Natural killer cell treated with Interleukin-12 subunit alpha and Interleukin-12 subunit beta and Interleukin-15 and Interleukin-18, amount 100 ng/mL, for 72 hours (primary cell): ENCODE measurements at places on chromosomes 2 and 18.

- DNase-seq, result no peak
These were observed 510.4 kb upstream of the CNTNAP5 start for GRCh38 chr2:123514613-123515207.

DNA sequence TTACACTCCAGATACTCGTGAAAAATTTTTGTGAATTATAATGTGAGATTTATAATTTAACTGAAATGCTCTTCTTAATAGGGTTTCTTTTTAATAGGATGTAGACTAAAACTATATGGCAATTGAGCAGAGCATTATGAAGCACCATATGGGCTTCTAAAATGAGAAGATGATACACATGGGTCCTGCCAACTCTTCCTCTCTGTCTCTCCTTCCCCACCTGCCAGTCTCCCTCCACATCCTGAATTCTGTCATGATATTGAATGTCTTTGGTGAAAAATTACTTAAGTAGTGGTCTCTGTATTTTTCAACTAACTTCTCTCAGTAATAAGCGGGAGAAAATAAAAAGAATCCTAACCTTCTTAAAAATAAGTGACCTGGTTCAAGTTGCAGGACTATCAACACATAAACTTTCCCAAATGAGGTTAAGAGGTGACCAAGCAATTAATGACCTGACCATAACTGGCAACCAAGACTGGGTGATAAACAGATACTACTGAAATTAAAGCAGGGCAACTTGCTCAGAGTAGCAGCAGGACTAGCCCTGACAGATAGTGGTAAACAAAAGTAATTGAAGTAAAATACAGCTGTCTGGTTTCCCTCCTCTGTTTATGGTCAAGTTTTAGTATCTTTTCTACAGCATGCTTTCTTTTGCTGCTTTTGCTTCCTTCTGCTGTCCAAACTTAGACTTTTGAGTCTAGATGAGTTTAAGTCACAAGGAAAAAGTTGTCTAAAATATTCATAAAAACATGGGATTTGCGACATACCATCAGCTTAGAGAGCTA is 117.1 kb upstream of the PDE1A start:
- no peak for DNase-seq

GRCh38 chr2:27209621-27210401 is 2.0 kb upstream of the ATRAID start:
- DNase-seq, result no peak

DNA sequence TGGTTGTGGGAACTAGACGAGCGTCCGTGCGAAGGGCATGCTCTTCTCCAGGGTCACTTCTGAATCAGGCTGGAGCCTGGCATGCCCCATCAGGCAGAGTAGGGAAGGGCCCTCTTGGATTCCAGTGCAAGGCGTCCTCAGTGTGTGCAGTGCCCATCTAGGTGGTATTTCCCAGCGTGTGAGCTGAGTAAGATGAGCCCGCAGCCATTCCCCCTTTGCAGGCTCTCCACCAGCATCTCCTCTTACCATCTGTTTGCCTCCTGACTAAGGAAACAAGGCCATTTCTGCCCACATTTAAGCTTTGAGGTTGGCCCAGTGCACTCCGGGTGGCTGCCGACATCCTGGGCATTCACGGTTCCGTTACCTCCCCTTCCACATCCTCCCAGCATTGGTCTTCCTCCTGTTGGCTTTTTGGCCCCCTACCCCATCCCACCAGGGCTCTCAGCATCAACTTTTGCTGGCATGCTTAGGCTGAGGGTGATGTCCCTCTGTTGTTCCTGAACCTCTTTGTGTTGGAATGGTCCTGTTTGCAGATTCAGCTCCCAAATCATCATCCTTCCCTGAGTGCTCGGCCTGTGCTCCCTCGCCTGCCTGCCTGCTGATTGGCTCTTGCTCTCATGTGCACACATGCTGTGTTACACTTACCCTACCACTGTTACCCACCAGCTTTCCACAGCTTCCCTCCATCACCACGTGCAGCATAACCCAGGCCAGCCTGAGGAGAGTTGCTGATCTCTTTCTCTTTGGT is 11.8 kb downstream of the CEP68 start:
- no peak for DNase-seq

GRCh38 chr2:189393440-189394111 is 47.7 kb upstream of the WDR75 start:
- no peak for DNase-seq

- no peak for DNase-seq
These were observed 14.4 kb downstream of the COPS9 start for GRCh38 chr2:240121675-240122074.

- no peak for DNase-seq
These were observed 234.9 kb downstream of the TFCP2L1 start for GRCh38 chr2:121049950-121050585.

- no peak for DNase-seq
These were observed 51.8 kb downstream of the LDLRAD4 start for GRCh38 chr18:13270279-13270855.

DNA sequence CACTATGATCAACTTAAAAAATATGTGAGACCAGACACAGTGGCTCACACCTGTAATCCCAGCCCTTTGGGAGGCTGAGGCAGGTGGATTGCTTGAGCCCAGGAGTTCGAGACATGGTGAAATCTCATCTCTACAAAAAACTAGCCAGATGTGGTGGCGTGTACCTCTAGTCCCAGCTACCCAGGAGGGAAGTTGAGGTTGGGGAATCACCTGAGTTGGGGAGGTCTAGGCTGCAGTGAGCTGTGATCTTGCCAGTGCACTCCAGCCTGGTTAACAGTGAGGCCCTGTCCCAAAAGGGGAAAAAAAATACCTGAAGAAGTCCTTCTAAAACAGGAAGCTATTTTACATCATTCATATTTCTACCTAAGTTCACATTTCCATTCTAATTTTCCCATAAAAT is 144.0 kb downstream of the EML6 start:
- no peak for DNase-seq

GRCh38 chr2:64491426-64491825 is 32.7 kb upstream of the AFTPH start:
- DNase-seq, result no peak

GRCh38 chr18:68054669-68055068 is 538.1 kb upstream of the DSEL start:
- DNase-seq, result no peak

- DNase-seq, result no peak
These were observed 128.5 kb upstream of the SP5 start for GRCh38 chr2:170586571-170587095.

GRCh38 chr18:37460604-37461003 is 105.0 kb downstream of the CELF4 start:
- DNase-seq, result no peak

- DNase-seq, result no peak
These were observed 336.4 kb downstream of the EIPR1 start for GRCh38 chr2:3041246-3041645.

DNA sequence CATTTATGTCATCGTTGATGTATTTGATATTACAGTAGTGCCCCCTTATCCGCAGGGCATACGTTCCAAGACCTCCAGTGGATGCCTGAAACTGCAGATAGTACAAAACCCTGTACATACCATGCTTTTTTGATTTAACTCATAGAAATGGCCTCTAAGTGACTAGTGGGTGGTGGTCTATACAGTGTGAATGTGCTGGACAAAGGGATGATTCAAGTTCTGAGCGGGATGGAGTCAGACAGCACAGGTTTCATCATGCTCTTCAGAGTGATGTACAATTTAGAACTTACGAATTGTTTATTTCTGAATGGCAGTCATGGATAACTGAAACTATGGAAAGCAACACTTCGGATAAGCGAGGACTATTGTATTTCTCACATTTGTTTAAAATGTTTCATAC is 473.1 kb upstream of the FANCL start:
- DNase-seq, result no peak

GRCh38 chr18:80191907-80192652 is 55.2 kb downstream of the PARD6G start:
- no peak for DNase-seq

DNA sequence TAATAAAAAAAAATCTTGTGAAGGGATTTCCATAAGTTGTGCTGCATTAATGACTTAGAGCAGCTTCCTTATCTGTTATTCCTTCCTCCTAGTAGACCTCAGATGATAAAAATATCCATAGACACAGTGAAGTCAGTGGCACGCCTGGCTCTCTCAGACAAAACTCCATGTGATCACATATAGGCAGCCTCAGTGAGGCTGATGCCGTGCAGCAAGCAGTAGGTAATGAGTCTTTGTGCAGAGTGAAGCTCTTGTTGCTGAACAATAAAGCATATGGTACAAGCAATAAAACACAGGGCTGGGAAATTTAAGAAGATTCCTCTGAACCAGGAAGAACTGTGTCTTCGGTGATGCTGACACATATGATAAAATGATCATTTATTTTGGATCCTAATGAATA is 102.7 kb downstream of the CSRNP3 start:
- no peak for DNase-seq

DNA sequence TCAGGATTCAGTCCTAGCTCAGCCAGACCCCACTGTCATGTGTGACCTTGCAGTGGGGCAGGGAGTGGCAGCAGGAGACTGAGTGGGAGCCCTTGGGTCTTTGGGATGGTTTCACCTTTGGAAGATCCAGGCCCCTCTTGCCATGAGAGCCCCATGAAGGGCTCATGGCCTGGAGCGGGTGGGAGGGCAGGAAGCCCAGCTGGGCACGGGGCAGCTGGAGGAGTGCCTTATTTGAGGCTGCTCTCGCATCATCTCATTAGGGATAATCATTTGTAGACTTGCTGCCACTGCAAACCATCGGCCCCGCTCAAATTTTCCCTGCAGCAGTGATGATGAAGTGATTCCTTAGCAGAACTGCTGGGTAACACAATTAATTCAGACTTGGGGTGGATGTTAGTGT is 73.9 kb downstream of the TGOLN2 start:
- DNase-seq, result peak; percentile 34

DNA sequence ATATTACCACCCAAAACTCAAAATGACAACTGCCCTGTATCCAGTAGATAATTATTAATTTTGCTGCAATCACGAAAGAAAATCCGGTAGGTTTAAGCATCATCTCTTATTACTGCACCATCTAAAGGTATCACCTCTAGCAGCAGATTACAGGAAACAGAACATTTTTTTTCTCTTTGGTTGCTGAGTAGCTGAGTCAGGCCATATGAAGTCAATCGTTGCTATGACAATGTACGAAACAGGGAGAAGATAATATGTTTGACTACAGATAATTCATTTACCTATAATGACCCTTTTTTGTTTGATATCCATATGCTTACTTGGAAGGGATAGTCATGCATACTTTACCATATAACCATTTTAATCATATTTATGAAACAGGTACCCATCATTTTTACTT is 831.6 kb upstream of the CHAC2 start:
- DNase-seq, result no peak
